ENCODE measurements at places on chromosomes 3 and 15.

DNA sequence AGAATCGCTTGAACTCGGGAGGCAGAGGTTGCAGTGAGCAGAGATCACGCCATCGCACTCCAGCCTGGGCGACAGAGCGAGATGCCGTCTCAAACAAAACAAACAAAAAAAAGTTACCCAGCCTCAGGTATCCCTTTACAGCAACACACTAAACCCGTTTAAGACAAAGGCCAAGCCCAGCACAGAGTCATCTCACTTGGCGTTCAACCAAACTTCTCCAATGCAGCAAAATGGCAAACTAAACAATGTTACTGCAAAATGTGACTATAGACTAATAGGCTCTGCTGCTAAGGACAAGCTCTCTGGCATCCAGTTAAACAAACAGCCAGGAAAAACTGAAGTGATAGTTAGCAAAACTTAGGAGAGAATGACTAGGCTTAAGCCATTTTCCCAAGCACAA lies 6.4 kb upstream of the FAM219B start:
- no peak for DNase-seq

DNA sequence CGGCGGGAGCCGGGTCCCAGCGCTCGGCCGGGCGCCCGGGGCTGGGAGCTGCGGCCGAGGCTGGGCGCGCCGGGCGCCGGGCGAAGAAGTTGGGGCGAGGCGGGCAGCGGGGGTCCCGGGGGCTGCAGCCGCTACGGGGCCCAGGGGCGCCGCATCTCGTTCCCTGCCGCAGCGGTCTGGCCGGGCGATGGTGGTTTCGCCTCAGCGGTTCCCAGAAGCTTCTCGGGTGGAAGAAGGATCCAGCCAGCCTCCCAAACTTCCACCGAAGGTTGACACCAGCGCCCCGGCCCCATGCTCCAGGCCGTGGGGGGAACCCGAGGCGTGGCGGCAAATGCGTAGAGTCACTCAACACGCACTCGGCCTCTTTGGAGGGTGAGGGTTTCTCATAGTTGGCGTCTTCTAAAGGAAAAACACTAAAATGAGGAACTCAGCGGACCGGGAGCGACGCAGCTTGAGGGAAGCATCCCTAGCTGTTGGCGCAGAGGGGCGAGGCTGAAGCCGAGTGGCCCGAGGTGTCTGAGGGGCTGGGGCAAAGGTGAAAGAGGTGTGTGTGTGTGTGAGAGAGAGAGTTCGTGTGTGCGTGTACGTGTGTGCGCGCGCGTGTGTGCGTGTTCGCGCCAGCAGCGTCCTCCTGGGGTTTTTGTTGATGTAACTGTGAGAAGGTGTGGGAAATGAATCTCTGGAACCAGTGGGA lies 940 bp downstream of the BOC start:
- DNase-seq, result no peak

DNA sequence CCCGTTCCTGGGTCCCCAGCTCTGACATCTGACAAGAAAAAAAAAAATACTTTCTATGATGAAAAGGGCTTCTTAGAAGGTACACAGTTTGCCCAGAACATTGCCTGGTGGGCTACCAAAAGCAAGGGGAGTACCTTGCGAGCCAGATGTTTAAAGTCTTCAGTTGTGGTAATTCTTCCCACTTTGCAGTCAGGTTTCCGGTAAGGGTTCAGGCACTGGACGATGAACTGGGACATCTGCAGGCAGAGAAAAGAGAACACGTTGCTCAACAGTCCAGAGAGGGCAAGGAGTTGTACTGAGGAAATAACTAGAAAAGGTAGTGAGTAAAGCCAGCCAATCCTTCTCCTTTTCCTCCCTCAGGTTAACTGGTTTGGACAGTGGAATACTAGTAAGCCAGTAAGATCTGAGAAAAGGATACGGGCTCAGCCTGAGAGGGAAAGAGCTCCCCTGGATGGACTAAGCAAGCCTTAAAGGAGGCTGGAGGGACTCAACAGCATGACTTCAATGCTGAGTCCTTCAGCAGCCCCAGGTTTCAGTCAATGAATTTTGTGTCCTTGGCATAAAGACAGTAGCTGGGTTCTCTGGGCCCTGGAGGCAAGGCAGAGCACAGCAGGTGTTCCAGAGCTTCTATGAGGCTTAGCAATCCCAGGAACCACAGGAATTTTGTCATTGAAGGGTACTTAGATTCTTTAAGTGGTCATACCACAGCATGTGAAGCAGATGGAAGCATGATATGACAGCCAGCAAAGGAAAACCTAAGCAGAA lies 38.2 kb downstream of the NBEAL2 start:
- no peak for DNase-seq

DNA sequence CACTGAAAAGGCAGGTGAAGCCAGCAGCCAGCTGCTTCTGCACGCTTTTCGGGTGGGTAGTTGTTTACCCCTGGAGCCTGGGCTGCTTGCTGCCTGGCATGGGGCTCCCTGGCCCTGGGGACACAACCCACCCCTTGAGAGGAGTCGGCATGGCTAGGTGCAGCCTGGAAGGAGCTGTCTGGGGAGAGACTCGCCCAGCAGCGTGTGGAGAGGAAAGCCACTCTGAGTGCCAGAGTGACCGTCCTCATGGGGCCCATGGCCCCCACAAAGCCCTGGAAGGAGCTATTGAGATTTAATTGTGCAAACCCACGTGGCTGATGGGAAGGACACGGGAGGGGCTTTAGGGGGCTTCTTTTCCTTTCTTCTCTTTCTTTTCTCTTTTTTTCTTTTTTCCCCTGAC lies 137.5 kb downstream of the OPA1 start:
- DNase-seq, result no peak

- no peak for DNase-seq
Observed at GRCh38 chr15:40441565-40442531, 1.1 kb downstream of the BAHD1 start.

DNA sequence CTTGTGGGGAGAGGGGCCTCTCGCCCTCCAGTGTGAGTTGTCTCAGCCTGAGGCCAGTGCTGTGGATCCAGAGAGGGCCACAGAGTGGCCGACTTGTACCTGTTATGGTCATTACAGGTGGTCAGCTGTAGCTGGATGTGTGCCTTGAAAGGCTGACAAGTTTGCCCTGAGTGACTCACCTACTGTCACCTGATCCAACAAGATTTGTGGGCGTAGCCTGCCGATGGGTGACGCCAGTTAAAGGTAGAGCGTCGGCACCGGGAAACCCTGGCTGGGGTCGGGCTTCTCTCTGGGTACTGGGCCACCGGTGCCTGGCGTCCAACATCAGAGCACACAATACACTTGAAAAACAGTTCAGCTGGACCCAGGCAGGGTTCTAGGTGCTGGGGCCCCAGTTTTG lies 2.8 kb upstream of the ISG20 start:
- no peak for DNase-seq

DNA sequence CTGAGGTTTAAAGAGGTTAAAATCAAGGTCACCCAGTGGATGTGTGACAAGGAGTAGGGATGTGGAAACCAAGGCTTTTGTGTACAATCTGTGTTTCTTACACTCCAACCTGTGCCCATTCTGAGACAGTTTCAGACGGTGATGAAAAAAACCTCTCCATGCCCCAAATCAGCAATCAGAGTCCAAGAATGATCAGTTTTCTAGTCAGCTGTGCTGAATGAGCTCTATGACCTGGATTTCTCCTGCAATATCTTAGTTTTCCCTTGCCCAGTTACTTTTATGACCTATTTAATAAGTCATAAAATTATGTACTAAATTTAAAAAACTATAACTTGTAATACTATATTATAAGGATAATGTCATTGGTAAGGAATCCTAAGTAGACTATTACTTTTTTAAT lies 37.5 kb upstream of the CBLB start:
- DNase-seq, result no peak

DNA sequence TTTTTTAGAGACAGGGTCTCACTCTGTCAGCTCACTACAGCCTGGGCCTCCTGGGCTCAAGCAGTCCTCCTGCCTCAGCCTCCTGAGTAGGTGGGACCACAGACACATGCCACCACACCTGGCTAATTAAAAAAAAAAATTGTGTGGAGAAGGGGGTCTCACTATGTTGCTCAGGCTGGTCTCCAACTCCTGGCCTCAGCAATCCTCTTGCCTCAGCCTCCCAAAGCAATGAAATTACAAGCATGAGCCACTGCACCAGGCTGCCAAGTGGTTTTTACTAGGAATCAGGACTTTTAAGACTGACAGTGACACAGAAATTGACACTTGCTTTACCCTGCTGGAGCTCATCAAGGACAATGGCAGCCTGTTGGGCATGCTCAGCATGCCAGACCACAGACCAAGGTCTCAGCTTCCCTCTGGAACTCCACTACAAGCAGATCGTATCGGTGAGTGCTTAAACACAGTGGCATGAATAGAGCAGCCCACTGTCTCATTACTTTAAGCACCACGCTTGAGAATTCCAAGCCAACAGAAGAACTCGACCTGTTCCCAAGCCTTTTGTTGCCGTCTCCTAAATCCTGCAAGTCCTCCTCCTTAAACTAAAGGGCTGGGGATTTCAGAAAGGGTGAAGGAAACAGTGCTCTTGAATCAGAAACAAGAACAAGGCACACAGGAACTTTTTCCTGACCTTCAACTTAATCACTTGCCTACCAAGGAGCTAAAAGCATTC lies 41.4 kb downstream of the EOMES start:
- DNase-seq, result peak; percentile 19

- no peak for DNase-seq
Observed at GRCh38 chr15:40106203-40107161, 2.2 kb downstream of the BMF start.

DNA sequence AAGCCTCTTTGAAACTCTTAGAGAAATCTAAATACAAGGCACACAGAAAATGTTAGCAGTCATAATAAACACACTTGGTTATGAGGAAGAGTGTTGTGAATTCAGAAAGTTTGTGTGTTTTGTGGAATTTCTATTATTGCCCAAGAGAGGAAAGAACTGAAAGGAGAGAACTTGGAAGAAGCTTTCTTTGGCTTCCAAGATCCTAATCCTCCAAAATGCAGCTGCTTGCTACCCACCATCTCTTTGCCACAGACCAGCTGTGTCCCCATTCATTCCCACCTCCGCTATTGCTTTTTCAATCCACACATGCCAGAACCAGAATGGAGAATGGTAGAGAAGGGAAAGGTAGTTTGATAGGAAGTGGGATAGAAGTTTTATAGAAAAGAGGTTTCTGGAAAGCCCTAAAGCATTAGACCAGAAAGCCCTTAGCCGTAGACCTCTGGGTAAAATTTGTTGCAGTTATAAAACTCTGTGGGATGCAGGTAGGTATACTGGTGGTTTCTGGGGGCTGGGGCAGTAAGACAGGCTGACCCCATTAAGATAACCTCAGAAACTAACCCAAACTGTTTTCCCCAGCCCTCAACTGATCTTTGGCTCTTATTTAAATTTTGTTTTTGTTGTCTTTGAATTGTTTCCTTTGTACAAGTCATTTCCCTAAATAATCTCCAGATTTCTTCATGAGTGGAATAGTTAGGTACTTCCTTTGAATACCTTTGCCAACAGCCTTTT lies 108.5 kb downstream of the FILIP1L start:
- no peak for DNase-seq

DNA sequence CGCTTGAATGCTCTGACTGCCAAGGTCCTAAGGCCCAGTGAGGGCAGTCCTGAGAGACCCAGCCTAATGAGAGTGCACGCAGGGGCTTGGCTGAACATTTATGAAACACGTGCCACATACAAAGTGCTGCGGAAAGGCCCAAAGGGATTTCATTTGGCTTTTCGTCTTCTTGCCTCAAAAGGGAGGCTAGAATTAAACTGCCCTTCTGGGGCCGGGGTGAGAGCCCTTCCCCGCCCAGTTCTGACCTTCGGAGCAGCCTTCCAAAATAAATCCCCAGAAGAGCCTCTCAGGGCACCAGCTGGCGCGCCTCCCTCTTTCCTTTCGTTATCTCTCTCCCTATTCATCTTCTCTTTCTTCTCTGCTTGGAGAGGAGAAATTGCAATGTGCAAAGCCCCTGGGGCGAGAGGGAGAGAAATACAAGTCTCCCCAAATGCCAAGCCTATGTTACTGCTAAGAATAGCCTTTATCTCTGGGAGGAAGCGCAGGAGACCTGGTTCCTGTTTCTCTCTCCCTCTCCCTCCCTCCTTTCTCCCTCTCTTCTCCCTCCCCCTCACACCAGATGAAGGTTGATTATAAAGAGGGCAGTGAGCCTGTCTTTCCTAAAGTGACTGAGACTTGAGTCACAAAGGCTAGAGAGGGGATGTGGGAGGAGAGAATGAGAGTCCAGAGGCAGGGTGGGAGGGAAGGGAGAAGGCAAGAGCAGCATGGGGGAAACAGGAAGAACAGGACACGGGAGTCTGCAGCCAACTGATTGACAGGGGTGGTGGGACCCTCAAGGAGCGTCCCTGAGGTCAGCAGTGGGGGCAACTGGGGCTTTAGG lies 36.7 kb upstream of the NDUFB4 start:
- DNase-seq, result no peak

DNA sequence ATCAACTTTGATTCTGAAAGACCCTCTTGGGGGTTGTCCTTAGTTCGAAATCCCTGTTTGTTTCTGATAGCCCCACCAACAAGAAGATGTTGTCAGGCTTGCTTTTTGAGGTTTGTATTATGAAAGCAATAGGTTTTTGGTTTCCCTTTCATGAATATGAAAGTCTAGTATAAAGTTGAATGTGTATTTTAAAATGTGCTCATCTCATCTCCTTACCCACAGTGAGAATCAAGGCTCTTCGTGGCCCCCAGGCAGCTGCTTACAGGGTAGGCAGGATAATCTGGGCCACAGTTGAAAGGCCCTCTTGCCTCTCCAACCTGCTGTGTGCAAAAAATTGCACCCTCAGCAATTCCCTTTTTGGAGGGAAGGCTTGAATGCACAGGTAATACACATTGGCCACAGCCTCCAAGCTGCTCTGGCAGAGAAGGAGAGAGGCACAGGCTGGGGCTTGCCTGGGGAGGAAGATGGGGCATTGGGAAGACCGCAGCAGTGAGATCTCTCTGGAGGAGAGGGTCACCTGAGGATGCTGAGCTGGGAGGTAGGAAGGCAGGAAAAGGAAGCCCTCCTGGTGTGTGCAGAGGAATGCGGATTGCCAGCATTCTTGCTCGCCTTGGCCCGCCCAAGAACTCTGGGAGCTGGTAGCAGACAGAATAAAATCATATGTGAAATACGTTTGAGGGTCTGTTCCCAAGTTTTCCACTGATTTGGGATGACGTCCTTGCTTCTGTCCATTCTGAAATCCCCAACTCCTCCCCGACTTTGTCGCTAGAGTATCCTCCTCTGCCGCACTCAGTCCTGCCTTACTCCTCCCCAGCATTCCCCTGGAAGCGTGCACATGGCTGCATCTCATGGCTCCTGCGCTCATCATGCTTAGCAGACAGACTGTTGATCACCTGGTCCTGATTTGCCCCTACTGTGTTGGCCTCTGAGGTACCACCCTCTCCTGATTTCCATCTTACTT lies 196.4 kb downstream of the RPLP1 start:
- DNase-seq, result no peak

DNA sequence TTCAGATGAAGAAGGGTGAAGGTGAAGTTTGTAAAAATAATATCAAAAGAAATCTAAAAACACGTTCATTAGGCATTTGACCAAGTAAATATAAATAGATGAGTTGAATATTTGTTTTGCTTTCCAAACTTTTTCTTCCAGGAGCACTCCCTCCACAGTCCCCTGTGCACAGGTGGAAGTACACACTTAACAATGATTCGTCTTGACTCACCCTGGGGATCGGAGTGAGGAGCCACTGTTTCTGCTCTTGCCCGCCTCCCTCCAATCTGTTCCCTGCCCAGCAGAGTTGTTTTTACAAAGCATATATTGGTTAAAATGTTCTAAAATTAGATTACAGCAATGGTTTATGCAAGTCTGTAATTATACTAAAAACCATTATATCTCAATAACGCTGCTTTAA lies 175.1 kb downstream of the PTPRG start:
- no peak for DNase-seq

GRCh38 chr3:61571516-61572336 lies 10.4 kb downstream of the PTPRG start:
- no peak for DNase-seq

GRCh38 chr3:195001961-195002861 lies 268.7 kb downstream of the XXYLT1 start:
- DNase-seq, result no peak

GRCh38 chr3:96354742-96355141 lies 459.7 kb upstream of the EPHA6 start:
- no peak for DNase-seq
